ENCODE measurements at places on chromosomes 3 and 15.

GRCh38 chr3:111582120-111582474 lies 13.0 kb downstream of the ZBED2 start:
- DNase-seq: peak; percentile 96

DNA sequence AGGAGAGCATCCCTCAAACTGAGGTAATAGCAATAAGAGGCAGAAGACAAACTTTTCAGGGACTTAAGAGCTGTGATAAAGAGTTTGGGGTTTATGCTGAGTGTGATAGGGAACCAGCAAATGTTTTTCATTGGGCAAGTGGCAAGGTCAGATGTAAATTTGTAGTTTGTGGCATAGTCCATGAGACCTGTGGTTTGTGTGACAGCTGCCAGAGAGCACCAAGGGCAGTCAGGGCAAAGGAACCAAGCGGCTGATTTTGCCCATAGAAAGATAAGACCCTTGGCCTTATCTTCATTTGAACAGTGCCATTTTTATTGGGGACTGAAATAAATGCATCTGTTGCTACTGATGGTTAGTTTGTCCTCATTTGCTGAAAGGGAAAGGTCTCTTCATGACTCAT lies 220.3 kb downstream of the LRRN1 start:
- DNase-seq: no peak

DNA sequence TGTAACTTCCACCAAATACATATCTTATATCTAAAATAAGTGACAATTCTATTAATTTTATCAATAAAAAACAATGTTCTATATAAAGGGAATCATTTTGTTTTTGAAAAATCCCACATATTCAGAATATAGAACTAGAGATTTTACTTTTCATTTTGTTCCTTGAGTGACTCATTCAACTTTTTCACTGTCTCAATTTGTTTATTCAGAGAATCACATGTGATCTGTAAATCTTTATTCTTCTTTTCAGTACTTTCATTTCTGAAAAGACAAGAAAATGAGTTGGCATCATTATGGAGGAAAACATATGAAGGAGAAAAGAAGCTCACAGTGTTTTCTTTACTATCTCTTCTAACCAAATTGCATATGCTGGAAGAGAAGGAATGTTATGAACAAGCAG lies 35.0 kb downstream of the CIP2A start:
- DNase-seq: no peak

- no peak for DNase-seq
Measured at GRCh38 chr15:74062671-74063070, 19.7 kb downstream of the GOLGA6A start.

GRCh38 chr3:174247687-174248152 lies 611.4 kb upstream of the NAALADL2 start:
- DNase-seq: no peak

DNA sequence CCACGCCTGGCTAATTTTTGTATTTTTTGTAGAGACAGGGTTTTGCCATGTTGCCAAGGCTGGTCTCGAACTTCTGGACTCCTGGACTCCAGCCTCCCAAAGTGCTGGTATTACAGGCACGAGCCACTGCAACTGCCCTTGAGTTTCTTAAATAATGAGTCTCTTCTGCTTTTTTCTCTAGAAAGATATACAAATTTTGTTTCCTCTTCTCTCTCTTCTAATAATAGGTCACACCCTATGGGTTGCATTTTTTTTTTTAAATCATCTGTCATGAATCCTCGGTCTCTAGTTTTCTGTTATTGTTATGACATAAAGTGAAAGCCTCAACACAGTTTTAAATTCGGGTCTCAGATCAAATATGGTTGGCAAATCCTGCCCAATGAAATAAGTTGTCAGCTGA lies 111.2 kb downstream of the IL12A start:
- DNase-seq: no peak

- DNase-seq: no peak
Measured at GRCh38 chr3:42037318-42037945, 53.7 kb upstream of the TRAK1 start.

GRCh38 chr3:30685267-30685667 lies 78.9 kb downstream of the TGFBR2 start:
- no peak for DNase-seq

- DNase-seq: no peak
Measured at GRCh38 chr3:134155446-134155845, 95.2 kb downstream of the RYK start.

GRCh38 chr3:177538048-177538749 lies 340.9 kb upstream of the TBL1XR1 start:
- peak; percentile 45 for DNase-seq

DNA sequence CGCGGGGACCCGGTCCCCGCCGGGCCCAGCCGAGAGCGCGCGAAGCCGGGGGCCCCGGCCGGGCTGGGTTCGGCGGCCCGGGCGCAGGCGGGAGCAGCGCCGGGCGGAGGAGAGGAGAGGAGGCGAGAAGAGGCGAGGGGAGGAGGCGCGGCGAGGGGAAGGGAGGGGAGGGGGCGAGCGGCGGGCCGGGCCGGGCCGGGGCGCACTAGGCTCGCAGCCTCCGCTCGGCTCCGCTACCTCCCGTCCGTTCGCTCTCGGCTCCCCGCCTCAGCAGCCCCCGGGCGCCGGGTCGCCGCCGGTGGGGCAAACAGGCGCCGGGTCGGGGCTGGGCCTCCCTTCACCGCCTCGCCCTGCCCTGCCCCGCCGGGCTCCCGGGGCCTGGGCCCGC lies 351 bp downstream of the INSYN1 start:
- DNase-seq: peak; percentile 31

- no peak for DNase-seq
Measured at GRCh38 chr3:9301798-9302197, 52.4 kb upstream of the SRGAP3 start.

GRCh38 chr3:177633671-177634207 lies 436.5 kb upstream of the TBL1XR1 start:
- peak; percentile 87 for DNase-seq

DNA sequence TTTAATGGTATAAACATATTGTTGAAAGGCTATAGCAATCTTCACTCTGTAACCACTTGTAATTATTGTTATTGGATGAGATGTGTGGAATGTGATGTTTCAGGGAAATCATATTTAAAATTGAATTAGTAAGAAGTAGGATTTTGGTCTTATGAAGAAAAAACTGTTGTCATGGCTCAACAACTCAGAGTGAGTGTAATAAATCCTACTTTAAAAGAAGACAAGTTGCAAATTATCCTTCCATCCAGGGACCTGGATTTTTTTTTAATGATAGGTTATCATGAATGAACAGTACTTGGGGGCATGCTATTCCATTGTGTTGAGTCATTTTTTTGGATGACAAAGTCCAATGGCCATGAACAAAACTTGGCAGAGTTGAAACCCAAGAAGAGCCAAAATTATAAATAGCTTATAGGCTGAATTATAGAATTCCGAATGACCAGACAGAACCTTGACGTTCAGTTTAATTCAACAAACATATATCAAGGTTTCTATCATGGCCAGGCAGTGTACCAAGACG lies 625.5 kb upstream of the ZNF717 start:
- peak; percentile 65 for DNase-seq

- DNase-seq: no peak
Measured at GRCh38 chr15:98142572-98142971, 182.1 kb downstream of the ARRDC4 start.

GRCh38 chr15:39735120-39735717 lies 47.4 kb downstream of the FSIP1 start:
- DNase-seq: no peak

DNA sequence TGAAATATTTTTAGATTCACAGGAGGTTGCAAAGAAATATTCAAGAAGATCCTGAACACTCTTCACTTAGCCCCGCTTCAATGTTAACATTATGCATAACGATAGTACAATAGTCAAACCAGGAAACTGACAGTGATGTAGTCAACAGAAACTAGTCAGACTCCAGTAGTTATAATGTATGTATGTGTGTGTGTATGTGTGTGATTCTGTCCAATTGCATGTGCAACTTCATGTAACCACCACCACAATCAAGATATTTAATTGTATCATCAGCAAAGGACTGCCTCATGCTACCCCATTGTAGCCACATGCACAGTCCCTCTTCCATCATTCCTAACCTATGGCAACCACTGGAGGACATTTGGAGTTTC lies 77.9 kb downstream of the APBA2 start:
- no peak for DNase-seq

GRCh38 chr3:10522646-10523303 lies 17.4 kb upstream of the ATP2B2 start:
- no peak for DNase-seq

DNA sequence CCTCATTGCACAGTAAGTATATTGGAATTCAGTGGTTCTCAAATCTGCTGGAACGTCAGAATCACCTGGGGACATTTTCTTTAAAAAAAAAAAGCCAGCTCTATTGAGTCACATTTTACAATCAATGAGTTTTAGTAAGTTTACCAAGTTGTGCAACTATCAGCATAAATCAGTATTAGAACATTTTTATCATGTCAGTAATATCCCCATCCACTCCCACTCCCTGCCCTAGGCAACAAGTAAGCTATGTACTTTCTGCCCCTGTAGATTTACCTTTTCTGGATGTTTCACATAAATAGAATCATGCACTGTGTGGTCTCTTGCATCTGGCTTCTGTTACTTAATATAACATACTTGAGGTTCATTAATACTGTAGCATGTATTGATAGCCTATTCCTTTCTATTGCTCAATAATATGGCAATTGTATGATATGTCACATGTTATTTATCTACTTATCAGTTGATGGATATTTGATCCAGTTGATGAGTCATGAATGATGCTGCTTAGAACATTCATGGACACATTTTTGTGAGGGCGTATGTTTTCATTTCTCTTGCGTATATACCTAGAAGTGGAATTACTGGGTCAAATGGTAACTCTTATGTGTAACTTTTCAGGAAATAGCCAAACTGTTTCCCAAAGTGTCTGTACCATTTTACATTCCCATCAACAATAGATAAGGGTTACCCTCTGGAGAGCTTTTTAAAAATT lies 180.5 kb downstream of the THSD4 start:
- peak; percentile 89 for DNase-seq

- DNase-seq: peak; percentile 70
Measured at GRCh38 chr3:124772081-124772831, 42.0 kb downstream of the UMPS start.

DNA sequence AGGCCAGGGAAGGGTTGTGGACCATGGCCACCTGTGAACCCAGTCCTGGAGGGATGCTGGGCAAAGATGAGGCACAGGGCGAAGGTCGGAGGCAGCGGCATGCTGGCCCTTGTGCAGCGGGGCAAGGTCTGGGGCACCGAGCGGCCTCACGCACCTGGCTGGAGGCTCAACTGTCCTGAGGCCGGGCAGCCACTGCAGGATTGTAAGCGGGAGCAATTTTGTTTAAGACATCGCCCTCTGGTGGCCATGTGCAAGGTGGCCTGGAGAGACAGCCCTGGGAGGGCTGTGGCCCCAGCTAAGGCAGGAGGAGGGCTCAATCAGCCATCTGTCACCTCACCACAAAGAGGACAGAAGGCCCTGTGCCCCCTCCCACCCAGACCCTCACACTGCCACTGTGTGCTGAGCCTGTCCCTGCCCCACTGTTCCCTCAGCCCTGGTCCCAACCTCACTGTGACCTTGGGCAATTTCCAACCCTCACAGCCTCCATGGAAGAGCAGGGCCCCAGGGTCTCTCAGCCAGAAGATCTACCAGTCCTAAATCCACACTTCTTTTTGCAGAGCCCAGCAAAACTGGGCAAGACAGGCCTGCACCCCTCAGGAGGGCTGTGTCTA lies 46.2 kb downstream of the TPRA1 start:
- DNase-seq: peak; percentile 52

- no peak for DNase-seq
Measured at GRCh38 chr3:151200586-151200985, 2.4 kb downstream of the GPR171 start.

- DNase-seq: no peak
Measured at GRCh38 chr15:75131269-75131643, 70.4 kb upstream of the C15orf39 start.

- no peak for DNase-seq
Measured at GRCh38 chr3:20974396-20974795, 776.6 kb downstream of the ZNF385D start.

GRCh38 chr3:69504232-69504631 lies 118.3 kb upstream of the FRMD4B start:
- DNase-seq: peak; percentile 67

DNA sequence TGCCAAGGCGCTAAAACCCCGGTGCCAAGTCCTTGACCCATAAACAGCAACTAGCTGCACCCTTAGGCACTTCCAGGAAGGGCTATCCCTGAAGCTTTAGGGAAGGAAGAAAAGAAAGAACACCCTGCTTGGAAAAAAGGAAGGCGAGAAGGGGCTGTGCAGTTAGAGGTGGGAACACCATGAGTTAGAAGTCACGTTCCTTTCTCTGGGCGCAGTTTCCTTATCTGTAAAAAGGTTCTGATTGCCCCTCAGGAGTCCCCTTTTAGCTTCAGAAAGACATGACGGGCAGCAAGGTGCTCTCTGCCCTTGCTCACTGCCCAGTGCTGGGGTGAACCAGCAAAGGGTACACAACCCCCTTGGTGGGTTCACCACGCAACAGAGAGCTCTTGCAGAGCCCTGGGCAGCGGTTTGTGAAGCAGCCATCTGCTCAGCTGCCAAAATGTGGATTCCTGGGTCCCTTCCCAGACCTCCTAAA lies 798 bp downstream of the GCHFR start:
- no peak for DNase-seq

GRCh38 chr15:51575775-51576174 lies 46.8 kb downstream of the DMXL2 start:
- DNase-seq: no peak

DNA sequence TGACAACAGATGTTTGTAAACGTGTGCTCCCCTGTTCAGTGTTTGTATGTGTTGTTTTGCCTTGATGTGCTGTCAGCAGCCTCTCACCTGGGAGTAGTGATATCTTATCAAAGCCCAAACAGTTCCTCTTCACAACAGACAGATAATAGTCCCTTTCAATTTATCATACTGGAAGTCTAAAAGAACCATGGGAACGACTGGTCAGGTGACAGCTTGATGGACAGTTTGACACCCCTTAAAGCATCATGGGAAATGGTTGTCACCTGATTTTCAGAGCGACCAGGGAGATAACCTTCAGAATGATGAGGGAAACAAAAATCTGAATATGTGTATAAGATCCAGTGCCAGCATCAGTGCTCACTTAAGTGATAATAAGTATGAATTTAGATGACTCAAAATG lies 146.3 kb upstream of the SOX2 start:
- no peak for DNase-seq

- peak; percentile 48 for DNase-seq
Measured at GRCh38 chr15:101288905-101289513, 6.0 kb downstream of the SNRPA1 start.

DNA sequence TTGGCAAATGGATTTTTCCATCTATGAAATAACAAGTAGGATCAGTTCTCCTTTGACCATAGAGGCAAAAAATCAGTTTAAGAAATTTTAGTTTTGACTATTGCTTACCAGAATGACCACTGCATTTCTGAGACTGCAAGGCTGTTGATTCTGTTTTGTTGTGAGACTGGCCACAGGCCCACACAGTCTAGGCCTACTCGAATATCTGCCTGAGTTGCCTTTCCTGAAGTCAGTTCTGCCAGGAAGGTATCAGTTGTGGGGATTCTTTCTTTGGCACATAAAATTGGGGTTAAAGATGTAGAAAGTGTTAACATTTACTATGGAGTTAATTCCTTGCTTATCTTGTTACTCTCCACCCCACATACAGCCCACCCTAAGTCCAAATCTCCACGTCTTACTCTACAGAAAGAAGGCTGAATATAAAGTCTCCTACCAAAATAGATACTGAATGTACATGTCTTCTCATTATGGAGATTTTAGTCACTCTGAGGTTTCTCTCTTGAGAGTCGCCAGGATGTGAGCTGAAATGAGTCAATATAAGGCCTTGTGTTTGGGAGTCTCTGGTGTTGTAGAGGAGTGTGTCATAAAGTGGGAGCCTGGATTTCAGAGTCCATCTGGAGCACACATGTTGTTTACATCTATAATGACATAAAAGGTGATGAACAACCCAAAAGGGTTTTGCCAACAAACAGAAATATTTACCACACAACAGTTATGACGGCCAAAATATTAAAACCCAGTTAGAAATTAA lies 45.0 kb upstream of the WWTR1 start:
- peak; percentile 95 for DNase-seq
